ENCODE measurements at places on chromosomes 12 and 14.

GRCh38 chr14:78491048-78491447, 320.9 kb downstream of the NRXN3 start:
- no peak for DNase-seq

GRCh38 chr12:61530456-61530855, 729.7 kb upstream of the USP15 start:
- DNase-seq, result no peak

DNA sequence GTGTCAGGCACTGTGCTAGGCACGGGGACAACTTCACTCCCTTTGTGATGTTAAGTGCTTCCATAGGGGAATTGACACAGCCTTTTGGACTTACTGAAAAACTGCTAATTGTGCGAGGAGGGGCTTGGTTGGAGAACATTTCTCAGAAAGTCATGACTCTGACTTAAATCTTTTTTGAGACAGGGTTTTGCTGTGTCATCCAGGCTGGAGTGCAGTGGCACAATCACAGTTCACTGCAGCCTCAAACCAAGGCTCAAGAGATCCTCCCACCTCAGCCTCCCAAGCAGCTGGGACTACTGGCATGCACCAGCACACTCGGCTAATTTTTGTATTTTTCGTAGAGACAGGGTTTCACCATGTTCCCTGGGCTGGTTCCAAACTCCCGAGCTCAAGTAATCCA, 10.2 kb upstream of the LTBP2 start:
- no peak for DNase-seq

DNA sequence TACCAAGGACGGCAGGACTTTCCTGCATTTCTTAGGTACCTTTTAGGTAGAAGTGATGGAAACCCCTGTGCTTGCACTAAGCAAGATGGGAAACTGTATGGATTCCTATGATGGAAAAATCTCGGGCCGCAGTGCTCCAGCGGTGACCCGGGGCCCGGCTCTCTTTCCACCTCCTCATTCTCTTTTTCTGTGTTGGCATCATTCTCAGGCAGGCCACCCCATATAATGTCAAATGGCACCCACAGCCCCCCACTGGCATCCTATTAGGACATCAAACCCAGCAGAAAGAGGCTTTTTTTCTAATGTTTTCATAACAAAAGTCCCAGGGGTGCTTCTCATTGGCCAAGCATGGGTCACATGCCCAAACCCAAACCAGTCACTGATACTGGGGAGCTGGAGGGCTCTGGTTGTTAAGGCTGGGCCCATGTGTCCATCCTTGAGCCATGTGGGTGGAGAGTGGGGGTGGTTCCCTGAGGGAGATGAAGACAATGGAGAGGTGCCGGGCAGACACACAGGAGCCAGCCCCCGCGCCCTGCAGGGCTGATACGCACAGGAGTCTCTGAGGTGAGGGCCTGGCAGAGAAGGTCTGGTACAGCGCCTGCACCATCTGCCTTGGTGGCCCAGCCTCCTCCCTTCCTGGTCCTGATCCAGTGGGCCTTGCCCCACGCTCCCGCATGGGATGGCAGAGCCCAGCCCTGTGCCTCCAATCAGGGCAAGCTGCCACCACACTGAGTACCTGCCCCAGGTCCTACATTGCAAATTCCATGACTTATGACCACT, 142.1 kb downstream of the CALM1 start:
- no peak for DNase-seq

DNA sequence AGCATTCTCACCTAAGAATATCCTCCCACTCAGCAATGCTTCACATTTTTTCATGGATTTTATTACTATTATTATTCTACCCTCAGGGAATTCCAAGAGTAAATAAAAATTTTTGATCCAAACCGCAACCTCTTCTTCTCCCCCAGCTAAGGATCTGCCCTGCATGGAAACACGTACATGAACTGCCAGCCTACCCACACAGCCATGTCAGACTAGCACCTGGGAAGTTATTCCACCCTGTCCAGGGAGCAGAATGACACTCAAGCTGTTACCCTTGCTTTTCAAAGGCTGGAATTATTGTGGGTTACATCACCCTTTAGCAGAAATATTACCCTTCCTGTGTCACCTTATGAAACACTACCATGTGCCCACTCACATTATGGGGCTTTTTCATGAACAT, 227.3 kb upstream of the USP15 start:
- DNase-seq, result no peak

- DNase-seq, result no peak
Measured at GRCh38 chr14:91230397-91231035, 14.0 kb downstream of the GPR68 start.

DNA sequence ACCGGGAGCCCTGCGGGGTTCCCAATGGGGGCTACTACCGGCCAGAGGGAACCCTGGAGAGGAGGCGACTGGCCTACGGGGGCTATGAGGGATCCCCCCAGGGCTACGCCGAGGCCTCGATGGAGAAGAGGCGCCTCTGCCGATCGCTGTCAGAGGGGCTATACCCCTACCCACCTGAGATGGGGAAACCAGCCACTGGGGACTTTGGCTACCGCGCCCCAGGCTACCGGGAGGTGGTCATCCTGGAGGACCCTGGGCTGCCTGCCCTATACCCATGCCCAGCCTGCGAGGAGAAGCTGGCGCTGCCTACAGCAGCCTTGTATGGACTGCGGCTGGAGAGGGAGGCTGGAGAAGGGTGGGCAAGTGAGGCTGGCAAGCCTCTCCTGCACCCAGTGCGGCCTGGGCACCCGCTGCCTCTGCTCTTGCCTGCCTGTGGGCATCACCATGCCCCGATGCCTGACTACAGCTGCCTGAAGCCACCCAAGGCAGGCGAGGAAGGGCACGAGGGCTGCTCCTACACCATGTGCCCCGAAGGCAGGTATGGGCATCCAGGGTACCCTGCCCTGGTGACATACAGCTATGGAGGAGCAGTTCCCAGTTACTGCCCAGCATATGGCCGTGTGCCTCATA, 9.7 kb downstream of the TNS2 start:
- peak; percentile 43 for DNase-seq

DNA sequence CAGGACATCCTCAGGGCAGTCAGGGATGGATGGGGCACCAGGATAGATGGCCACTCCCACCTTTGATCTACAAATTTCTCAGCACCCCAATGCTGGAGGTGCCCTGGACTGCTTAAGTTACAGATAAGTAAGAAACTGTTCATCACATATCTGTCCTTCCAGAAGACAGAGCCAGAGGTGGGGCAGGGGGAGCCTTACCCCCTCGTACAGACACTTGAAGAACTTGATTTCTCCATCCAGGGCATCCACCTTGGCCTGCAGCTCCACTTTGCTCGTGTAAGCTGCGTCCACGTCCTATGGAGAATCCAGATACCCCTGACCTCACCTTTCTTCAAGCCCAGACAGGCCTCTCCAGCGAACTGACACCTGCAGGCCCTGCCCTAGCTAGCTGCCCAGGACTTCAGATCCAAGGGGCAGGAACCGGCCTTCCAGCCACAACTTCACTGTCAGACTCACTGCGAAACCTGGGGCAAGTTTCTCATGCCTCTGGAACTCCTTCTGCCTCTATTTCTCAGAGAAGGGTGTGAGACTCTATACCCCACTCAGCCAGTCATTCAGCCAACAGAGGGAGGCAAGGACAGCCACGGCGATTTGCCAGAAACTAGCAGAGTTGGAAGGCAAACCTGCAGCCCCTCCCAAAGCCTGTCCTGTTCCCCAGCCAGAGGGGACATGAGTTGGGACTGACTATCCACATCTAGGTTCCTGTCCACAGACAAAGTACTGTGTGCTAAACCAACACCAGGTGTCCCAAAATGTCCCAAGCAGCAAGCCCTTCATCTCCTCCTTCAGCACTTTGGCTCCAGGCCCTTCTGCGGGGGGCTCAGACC, 3.8 kb downstream of the KRT73 start:
- DNase-seq, result no peak

DNA sequence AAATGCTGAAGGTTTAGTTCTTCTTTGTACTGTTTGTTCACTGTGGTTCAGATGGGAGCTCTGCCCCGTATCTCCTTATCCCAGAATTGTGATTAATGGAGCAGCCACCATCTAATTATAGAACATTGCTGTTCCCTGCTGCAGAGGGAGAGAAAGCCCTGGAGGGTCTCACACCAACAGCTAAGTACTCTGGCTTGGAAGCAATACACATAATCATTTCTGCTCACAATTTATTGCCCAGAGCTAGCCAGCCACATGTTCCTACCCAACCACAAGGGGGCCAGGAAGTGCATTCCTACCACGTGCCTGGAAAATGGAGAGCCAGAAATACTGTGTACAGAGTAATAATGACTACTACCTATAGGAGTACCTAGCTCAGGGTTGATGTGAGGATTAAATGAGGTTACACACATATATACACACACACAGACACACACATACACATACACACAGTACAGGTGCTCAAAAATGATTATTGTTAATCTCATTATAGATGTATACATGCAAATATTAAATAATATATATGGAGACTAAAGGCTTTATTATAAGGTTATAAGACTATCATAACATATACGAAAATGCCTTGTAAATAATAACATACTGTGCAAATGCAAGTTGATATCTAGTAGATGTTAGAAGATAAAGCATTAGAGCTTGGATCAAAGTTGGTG, 22.3 kb downstream of the MSRB3 start:
- no peak for DNase-seq

- DNase-seq, result no peak
Measured at GRCh38 chr14:95268350-95268749, 51.4 kb downstream of the CLMN start.

DNA sequence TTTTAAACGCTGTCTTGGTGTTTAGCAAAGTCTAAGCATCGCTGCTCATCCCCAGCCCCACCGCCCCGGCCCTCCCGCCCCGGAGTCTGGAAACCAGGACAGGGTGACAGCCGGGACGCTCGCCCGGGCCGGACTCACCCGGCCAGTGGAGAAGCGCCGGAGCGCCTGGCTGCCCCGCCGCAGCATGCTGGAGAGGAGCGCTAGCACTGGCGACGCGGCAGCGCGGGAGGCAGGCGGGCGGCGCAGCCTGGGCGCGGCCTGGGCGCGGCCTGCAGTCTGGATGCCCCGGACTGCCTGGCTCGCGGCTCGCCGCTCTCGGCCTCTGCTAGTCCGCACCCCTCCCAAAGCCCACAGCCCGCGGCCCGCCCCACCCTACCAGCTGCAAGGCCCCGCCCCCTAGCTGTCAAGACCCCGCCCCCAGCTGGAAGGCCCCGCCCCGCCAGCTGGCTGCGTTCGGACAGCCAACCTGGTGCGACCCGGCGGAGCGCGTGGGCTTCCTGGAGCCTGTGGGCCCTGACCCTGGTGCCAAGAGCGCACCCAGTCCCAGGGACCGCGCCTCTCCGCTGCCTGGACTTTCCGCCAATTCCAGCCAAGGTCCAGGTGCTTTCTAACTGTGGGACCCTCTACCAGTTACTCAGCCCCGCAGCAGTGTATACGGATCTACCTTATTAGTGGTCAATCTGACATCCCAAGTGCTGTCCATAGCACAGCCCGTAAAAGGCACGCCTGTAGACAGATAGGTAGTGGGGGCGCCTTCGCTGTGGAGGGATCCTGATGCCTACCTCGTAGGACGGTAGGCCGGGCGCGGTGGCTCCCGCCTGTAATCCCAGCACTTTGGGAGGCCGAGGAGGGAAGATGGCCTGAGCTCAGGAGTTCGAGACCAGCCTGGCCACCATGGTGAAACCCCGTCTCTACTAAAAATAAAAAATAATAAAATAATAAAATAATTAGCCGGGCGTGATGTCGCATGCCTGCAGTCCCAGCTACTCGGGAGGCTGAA, at the start of gene ALDH1L2:
ALDH1L2 (minus strand) TSS at position 208 of the 1,000 bp plus-strand sequence; CDS start at position 186, 22 bp downstream.
- DNase-seq, result peak; percentile 79

DNA sequence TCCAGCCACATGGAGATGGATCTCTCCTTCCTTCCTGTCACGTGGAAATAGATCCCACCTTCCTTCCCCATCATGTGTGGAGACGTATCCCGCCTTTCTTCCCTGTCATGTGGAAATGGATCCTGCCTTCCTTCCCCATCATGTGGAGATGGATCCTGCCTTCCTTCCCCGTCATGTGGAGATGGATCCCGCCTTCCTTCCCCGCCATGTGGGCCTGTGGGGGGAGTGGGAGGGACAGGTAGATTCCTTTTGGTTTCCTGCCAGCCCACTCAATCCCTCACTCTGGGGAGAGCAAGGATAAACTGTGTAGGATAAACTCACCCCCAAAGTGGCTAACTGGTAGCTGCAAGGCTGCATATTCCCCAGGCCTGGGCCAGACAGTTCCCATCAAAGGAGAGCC, 31.7 kb upstream of the TDRD9 start:
- no peak for DNase-seq

GRCh38 chr12:46174061-46174662, 94.7 kb downstream of the SLC38A1 start:
- no peak for DNase-seq
